ENCODE measurements at places on chromosomes 1 and 21.

DNA sequence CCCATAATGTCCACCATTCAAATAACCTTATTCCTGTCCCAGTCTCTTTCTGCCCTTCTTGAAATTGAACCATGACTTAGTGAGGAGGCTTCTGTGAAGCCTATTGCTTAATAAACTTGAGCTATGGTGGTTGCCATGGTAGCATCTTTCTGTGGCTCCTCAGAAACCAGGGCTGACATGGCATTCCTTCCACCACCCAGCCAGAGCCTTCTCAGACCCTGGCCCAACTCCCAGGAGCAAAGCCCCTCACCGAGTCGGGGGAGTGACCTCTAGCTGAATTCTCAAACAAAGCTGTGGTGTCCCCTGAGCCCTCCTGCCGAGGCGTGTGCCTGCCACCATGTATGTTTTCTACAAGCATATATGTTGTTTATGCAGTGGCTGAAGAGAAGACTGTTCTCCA lies 259.1 kb downstream of the CACNA1E start:
- no peak for DNase-seq

DNA sequence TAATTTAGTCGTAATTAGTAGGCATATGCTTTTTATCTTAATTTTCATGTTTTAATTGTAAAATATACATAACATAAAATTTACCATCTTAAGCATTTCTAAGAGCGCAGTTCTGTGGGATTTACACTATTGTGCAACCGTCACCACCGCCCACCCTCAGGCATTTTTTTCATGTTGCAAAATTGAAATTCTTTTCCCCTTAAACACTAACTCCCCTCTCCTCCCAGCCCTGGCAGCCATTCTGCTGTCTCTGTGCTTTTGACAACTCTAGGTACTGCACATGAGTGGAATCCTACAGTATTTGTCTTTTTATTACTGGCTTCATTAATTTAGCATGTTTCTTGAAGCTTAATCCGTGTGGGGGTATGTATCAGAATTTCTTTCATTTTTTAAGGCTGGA lies 7.8 kb downstream of the PIK3CD start:
- DNase-seq: peak; percentile 54

DNA sequence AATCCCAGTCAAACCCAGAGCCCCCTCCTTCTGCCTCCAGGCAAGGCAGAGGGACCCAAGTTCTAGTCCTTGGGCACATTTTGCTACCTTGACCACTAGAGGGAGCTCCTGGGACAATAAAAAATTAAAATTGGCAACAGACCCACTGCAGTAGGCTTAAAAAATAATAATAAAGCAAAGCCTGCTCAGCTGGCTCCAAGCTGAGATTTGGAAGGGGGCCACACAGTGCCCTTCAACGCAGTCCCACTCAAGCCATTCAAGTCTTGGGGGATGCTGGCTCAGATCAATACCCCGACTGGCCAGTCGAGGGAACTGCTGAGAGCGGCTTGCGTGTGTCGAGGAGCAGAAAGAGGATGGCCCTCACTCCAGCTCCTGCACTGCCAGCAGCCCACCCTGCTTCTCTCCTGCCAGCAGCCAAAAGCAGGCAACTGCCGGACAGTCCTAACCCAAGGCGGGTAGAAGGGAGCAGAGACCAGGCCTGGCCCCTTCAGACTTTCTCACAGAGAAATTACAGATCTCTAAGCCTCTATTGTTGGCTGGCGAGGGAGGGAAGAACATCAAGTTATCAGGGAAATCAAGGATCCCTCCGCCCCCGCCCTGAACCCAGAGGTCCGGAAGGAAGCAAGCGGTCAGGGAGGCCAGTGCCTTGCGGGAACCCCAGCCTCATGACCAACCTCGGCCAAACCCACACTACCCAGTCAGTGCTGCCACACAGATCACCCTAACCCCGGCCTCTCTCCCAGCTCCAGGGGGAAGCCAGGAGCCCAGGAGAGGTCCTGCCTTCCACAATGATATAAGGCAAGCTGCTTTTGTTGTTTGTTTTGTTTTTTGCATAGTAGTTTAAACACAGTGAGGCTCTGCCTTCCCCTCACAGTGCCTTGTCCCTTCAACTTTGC lies 4.9 kb upstream of the ALDH4A1 start:
- peak; percentile 35 for DNase-seq

DNA sequence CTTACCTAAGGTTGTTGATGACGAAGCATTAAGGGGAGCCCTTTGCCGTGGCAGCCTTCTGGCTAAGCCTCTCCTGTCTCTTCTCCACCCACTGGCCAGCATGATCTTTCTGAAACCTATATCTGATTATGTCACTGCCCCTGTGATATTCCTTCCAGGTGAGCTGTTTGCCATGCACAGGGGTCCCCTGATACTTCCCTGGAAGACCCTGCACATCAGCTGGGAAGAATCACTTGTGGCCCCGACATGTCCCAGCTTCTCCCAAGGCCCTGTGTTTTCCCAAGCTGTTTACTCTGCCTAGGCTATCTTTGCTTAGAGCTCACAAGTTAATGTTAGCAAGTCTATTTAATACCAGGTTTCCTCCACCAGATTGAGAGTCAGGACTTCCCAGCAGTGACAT lies 12.3 kb downstream of the RD3 start:
- no peak for DNase-seq

DNA sequence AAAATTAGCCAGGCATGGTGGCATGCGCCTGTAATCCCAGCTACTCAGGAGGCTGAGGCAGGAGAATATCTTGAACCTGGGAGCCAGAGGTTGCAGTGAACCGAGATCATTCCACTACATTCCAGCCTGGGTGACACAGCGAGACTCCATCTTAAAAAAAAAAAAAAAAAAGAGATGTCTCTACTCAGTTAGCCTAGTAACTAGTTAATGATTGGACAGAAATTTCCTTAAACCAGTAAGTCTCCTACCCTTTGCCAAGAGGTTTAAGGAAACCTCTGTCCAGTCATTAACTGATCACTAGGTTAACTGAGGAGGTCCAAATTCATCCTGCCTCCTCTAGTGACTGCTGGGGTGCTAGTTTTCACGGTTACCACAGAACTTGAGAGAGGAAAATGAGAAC lies 143.9 kb upstream of the UBE2U start:
- DNase-seq: no peak

GRCh38 chr1:158353303-158354075 lies at the start of gene CD1E:
Gene CD1E (plus strand): TSS chr1:158353894. CDS start chr1:158353989, 95 bp downstream.
- no peak for DNase-seq

DNA sequence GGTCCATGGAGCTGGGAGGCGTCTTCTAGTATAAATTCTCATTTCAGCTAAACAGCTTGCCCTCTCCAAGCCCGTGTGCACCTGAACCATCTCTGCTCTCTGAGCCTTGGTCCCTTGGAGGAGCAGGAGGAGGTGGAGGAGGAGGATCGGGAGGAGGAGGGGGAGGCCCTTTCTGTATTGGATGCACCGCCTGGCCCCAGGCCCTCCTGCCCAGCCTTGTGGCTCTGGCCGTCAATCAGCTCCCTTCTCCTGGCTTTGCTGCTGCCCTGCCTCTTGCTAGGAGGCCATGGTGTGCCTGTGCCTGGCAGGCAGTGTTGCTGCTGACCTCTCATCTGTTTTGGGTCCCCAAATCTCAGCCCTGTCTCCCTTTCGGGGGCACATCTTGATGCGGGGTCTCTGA lies 9.0 kb downstream of the COL18A1 start:
- no peak for DNase-seq

DNA sequence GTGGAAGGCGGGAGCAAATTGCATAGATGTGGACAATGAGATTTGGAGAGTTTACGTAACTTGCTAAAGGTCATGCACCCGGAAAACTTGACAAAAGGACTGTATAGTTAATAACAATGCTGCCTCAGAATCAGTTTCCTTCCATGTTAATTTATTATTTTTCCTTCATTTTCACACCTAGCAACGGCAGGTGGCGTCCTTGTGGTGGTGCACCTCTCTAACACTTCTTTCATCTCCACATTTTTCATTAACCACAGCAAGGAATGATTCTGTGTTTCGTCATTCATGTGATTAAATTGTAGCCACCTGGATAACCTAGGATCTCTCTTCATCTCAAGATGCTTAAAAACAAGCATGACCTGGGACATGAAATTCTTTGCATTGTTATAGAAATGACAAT lies 2133.0 kb downstream of the NCAM2 start:
- DNase-seq: no peak

- no peak for DNase-seq
These were observed 560.3 kb upstream of the ZP4 start for GRCh38 chr1:238450976-238451375.

- DNase-seq: no peak
These were observed 342.0 kb upstream of the CAMK1G start for GRCh38 chr1:209241487-209241886.

DNA sequence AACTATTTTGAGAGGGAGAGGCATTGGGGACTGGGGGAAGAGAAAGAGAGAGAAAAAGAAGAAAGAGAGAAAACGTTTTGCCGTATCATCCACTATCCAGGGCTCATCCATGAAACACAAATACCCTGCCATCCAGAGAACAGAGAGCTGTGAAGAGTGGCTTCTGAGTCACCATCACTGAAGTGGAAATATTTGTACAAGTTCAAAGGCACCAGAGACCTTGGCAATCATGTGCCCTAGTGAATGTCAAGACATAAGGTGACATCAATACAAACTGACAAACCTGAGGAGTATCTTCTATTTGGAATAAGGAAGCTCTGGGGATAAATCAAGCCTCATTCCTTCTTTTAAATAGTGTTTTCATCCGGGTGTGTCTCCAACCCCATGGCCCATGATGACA lies 197.2 kb upstream of the PROX1 start:
- no peak for DNase-seq

DNA sequence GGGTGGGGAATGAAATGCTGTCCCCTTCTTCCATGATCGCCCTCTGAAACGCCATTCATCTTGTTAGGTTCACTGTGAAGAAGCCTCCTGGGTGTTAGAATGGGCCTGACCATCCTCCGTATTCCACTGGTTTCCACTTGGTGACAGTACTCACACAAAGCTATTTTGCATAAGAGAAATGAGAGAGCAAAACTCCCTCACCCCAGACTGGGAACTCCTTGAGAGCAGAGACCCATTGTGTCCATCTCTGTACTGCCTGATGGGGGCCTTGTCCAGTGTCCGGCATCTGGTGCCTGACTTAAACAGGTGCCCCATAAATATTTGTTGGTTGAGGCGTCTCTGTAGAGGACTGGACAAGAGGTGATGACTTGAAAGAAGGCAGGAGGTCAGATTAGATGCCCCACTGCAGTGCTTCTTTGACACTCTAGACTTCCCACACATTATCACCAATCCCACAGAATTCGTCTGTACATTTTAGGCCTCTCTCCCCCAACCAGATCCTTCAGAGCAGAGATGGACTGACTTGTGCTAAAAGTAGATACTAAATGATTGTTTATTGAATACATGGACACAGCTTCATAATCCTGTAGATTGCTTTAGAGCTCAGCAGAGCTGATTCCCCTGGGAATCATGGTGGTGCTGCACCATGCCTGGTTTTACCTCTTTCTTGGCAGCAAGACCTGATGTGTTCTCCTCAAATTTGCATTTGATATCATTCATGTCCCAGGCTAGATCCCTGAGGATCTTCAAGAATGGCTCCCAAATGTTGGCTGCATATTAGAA lies 22.4 kb upstream of the KCNA2 start:
- DNase-seq: no peak

DNA sequence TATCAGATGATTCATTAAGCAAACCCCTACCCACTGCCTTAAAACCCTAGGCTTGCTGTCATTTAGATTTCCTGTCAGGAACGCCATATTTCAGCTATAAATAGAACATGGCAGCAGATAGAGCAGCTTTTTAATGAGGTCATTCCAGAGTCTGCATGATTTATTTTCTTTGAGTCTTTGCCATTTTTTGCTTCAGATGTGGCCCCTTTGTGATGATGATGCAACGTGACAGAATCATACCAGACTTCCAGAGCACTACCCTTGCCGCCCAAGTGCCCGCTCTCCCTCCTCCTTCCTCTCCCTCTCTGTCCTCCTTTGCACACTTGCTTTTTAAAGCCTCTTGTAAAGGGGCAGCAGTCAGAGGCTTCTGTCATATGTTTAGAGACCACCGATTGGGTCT lies 55.5 kb upstream of the TRIM67 start:
- DNase-seq: peak; percentile 49

DNA sequence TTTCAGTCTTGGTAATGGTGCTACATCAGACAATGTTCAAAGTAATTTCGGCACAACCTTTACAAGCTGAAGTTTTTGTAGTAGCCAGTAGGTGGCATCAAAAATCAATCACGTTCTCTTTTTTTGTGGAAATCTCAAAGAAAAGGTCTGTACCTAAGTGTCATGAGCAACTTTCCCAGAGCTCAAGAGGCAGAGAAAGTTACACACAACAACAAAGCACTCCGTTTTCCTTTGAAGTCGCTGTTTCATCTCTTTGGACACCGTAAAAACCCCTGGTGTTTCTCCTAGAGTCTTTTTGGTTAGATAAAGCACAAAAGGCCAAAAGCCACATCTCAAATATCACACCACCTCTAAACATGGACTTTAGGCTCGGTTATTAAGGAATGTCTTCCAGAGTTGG lies 131.6 kb downstream of the LHX8 start:
- DNase-seq: peak; percentile 26

- DNase-seq: no peak
These were observed 25.1 kb downstream of the RRP1B start for GRCh38 chr21:43684424-43684823.

DNA sequence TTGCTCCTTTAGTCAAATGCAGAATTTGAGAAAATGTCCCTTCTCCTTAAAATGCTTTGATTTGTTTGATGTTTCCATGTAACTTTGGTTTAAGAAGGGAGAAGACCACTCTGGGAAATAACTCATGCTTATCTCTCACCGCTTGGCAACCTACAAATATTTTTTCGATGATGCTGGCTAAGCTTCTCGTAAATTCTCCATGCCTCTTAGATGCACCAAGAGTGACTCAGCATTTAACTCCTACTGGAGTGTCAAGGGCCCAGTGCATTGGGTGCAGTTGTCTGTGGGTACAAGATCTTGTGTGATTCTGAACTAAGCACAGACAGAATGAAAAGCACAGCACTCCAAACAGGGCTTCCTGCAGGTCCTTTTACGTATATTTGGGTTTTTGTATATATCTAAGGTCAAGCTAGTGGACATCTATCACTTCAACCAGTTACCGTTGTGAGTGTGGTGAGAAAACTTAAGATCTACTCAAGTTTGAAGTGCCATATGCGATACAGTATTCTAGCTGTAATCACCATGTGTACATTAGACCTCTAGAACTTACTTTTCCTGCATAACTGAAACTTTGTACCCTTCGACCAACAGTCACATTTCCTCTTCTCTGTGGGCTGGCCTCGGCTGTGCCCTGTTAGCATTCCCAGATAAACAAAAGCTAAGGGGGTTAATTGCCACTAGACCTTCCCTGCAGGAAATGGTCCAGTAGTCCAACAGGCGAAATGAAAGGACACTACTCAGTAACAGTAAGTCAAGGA lies 55.8 kb downstream of the COL18A1 start:
- peak; percentile 40 for DNase-seq

- peak; percentile 46 for DNase-seq
These were observed 600 bp downstream of the CLK2 start for GRCh38 chr1:155272466-155273342.
